ENCODE measurements at places on chromosomes 7 and 10.

- DNase-seq = peak; percentile 83
Measured at GRCh38 chr10:119199231-119199992, 8.0 kb upstream of the GRK5 start.

DNA sequence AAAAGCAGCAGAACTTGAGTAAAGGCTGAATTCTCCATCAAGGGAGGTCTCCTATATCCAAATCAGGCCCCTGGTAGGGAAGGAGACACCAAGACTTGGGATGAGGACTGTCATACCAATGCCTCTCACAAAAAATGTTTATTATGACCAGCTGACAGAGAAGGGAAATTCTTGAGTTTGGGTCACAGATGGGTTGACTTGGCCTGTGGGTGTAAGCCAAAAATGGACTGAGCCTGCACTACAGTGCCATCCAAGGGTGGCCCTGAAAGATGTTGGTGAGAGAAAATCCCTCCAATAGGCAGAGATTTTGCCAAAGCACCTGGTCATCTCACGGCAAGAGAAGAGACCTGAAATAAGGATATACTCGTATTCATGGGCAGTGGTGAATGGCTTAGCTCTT is 27.0 kb upstream of the PPIF start:
- DNase-seq = no peak

DNA sequence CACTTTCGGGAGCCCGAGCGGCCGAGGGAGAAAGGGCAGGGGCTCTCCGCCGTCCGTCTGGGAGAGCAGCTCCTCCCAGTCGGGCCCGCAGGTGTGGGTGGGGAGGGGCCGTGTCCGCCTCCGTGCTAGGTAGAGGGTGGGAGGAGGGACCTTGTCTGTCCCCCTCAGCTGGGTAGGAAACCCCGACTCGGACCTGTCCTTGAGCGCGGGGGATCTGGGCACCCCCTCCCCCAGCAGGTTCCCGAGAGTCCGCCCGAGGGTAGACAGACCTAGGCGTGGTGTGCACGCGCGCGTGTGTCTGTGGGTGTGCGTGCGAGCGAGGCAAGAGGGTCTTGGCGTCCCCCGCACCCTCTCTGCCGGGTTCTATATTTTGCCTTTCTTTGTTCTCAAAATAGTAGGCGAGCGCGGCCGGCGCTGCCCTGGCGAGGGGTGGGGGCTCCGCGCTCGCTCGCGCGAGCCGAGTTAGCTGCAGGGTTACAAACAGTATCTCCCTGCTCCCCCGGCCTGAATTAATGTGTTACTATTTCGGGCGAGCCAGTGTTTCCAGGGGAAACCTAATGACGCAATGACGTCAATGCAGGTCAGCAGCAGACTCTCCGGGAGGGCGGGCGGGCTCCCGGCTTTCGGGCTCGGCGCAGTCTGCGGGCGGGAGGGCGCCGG is 73.9 kb upstream of the LEP start:
- peak; percentile 11 for DNase-seq

DNA sequence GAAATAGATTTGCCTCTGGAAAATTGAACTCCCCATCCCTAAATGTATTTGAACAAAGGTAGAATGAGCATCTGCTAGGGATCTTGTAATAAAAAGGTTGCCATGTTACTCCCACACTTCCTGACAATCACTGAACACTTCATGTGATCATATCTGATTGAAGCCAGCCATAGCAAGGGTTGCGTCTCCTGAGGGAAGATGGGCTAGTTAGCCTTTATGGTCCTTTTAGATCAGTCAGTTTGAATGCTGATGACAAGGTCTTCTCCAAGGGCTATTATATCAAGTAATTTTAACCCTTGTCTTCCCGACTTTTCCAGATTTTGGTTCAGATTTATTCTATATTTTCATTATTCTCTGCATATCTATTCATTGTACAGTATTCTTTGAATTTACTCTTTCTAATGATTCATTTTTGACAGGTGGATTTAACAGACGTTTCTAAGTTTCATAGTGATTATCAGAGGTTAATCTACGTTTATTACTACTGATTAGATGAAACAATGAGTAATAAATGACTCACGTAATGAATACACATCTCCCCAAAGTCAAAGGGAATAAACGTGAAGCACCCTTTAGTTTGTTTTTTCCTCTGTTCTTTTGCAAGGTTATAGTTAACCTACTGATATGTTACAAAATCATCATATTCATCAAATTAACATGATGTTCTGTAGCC is 28.1 kb downstream of the CSGALNACT2 start:
- DNase-seq = no peak

DNA sequence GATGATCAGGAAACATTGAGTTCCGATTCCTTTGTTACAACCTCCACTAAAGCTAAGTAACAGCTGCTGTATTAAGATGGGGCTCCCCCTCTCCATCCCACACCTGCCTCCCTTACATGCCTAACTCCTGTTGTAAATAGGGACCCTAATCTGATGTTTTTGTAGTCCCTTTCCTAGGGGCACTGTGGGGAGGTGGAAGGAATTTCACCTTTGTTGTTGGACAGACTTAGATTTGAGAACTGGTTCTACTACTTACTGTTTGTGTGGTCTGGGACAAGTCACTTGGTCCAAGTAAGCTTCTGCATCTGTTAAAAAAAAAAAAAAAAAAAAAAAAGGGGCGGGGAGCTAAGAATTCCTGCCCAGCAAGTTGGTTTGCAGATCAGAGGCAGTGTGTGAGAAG is 42.6 kb downstream of the KIAA1217 start:
- no peak for DNase-seq

DNA sequence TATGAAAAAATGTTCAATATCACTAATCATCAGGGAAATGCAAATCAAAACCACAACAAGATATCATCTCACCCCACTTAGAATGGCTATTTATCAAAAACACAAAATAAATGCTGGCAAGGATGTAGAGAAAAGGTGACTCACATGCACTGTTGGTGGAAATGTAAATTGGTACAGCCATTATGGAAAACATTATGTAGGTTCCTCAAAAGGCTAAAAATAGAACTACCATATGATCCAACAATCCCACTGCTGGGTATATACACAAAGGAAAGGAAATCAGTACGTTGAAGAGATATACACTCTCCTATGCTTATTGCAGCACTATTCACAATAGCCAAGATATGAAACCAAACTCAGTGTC is 50.2 kb downstream of the CDK1 start:
- DNase-seq = no peak

GRCh38 chr10:99555825-99556523 is 23.2 kb downstream of the NKX2-3 start:
- no peak for DNase-seq

DNA sequence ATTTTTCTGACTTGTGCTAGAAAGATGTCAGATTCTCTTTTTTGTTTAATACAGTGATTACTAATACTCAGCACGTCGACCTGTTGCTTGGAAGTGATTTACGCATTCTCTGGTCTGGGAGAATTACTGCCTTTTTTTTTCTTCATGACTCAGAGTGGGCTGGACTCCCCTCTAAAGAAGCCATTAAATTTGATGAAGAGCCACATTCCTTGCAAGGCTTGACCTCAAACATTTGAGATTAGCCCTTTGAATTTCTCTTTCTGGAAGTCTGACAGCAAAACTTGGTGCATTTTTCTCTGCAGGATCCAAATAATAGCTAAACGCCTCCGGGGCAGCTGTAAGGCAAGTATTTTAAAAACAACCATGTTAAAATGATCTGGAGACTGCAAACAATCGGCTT is 171.6 kb downstream of the GALNT17 start:
- DNase-seq = no peak

DNA sequence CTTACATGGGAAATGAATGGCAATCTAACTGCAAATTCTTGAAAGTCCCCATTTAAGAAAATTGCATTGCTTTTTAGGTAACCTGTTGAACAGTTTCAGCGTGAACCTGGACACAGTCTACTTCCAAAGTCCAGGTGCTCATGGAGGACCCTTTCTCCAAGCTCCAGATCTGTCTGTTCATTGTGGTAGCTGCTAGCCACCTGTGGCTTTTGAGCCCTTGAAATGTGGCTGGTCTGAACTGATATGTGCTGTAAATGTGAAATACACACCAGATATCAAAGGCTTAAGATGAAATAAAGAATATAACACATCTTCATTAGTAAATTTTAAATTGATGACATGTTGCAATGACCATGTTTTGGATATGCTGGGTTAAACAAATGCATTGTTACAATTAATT is 4.2 kb downstream of the CACNB2 start:
- no peak for DNase-seq

- DNase-seq = no peak
Measured at GRCh38 chr10:122291739-122292138, 20.6 kb downstream of the BTBD16 start.

DNA sequence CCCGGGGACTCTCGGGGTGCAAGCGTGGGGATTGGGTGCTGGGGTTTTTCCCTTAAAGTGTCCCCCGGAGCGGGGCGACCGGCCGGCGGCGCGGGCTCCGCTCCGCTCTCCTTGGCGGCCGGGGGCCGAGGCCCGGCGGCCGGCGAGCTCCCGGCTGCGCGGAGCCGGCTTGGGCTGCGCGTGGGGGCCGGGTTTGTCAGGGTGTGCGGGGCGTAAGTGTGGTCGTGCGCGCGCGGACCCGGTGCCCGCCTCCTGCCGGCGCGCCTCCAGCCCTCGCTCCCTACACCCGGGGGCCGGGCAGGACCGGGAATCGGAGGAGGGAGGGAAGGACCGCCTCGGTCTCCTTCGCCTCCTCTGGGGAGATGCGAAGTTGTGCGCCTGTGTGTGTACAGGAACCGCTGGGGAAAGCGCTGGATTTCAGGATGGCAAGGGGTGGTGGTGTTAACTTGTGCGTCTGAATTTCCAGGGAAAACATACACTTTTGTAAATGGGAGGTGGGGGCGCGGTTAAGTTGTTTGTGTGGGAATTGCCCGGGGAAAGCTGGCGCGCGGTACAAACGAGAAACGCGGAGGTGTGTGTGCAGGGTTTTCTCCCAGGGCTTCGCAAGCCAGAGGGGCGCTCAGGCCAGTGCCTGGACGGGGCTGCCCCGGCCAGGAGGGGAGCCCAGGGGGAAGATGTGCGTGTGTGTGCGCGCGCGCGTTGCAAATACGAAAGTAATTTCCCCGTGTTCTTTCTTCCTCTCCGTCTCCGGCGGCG is 737 bp downstream of the ZMIZ1 start:
- no peak for DNase-seq

DNA sequence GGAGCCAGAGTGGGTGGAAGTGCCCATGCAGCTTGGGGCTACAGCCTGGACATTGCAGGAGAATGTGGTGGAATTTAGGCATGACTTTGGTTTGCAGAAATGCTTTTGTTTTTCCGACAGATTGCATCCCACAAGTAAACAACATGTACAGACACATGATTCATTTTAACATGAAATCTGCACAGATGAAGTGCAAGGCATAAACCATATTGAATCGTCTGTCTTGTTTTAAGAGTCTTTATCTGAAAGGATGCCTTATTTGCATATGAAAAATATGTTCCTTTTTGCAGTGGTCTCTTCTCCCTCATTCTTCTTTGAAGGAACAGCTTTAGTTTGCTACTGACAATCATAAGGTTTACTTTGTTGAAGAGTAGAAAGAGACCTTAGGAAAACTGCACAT is 94.9 kb downstream of the NXPH1 start:
- no peak for DNase-seq

- DNase-seq = no peak
Measured at GRCh38 chr10:8873310-8873709, 818.8 kb downstream of the GATA3 start.

- no peak for DNase-seq
Measured at GRCh38 chr7:110719741-110720140, 371.2 kb upstream of the LRRN3 start.

DNA sequence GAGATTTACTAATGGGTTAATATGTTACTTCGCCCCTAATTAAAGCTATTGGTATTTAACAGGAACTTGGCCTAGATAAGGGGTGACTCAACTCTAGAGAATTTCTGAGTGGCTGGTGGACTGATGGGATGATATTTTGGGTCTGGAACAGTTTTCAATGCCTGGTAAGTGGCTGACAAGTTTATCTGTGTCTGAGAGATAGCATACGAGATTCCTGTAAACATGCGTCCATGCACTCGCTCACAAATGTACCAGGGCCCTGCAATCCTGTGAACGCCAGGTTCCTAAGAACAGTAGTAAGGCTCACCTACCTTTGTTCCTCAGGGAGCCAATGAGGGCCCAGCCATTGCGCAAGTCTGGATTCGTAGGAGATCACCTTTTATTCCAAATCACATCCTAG is 683.8 kb upstream of the ANKRD30A start:
- no peak for DNase-seq

DNA sequence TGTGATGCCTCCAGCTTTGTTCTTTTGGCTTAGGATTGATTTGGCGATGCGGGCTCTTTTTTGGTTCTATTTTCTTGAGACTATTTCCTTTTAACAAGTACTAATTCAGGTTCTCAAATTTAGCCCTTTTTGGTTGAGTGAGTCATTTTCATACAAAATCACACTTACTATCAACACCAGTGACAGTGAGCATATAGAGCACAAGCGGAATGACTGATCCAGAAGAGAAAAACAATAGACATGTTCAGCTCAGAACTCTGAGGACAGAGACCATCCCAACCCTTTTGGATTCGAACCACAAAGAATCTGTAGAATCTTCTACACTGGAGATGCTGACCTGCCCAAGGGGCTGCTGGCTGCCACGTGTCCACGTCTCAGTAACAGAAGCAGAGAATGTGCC is 56.4 kb upstream of the INSYN2A start:
- DNase-seq = no peak

GRCh38 chr10:69057261-69057950 is 30.5 kb upstream of the SRGN start:
- DNase-seq = no peak

DNA sequence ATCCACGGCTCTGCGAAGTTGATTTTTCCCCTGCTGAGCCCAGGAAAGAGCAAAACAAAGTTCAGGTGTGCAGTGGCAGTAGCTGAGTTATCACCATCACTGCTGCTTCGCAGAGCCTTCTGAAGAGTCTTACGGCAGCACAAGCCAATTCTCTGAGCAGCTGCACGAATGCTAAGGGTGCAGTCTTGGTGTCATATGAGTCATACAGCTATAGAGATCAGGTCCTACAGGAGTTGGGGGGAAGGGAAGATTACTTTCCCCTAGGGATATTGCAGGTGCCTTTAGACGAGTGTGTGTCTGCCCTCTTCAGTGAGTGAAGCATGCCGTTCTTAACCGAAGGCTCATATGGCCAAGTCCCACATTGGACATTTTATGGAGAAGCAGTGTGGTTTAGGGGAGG is 227.8 kb downstream of the CELF2 start:
- DNase-seq = no peak
